Retinal pigment epithelial cell (primary cell): ENCODE measurements at places on chromosomes 5 and 9.

GRCh38 chr5:44665101-44665701 lies 143.5 kb upstream of the MRPS30 start:
- no peak for DNase-seq

DNA sequence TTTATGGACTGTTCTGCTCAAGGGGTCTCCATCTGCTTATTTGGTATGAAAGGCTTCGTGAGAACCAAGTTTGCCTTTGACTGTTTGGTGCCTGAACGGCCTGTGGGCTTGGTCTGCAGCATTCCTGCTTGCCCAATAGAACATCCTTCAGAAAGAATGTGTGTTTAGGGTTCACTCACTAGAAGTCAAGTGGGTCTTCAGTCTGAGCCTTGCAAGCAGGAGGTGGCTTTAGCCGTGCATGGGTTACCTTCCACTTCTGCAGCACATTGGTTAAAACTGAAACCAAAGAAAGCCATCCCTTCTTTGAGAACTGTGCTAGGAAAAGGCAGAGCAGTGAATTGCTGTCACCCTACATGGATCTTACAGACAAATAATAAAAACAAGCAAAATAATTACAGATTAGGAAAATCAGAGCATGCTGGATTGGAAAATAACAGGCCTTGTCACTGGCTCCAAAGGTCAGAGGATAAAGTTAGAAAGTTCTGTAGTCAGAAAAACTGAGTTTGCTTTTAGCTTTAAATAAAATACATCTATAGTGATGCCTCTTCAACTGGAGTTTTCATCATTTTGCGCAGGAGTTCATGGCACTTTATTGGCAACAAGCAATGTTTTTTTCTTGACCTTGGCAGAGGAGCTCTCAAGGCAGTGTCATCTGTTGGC lies 16.6 kb downstream of the WWC1 start:
- DNase-seq, result no peak

DNA sequence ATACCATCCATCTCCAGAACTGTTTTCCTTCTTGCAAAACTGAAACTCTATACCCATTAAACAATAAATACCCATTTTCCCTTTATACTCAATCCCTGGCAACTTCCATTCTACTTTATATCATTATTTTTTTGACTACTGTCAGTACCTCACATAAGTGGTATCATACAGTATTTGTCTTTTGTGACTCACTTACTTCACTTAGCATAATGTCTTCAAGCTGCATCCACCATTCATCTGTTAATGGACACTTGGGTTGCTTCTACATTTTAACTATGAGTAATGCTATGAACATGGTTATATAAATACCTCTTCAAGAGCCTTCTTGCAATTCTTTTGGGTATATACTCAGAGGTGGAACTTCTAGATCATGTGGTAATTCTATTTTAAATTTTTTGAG lies 11.6 kb upstream of the TYRP1 start:
- DNase-seq, result no peak

GRCh38 chr9:88041447-88041846 lies 67.1 kb upstream of the CDK20 start:
- DNase-seq, result no peak

DNA sequence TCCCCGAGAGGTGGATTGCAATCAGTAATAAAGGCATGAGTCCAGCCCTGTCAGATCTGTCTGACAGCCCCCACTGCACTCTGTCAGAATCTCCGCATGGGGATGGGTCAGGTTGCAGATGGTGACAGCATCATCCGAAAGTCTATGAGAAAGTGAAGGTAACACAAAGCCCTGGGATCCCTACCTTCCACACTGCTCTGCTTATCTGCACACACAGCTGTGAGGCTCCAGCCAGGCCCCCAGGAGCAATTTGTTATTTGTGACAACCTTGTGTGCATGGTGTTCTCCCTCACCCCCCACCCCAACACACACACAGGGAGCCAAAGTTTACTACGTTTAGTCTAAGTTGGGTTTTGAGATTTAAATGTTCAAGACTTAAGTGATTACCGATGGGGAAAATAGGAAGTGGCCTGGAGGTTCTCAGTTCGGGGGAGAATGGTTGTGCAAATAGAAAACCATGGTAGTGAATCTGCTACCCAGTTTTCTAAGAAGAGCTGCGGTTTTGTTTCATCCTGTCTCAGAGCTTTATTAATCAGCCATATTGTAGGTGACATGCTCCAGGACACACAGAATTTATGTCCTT lies 92.7 kb downstream of the SV2C start:
- no peak for DNase-seq

DNA sequence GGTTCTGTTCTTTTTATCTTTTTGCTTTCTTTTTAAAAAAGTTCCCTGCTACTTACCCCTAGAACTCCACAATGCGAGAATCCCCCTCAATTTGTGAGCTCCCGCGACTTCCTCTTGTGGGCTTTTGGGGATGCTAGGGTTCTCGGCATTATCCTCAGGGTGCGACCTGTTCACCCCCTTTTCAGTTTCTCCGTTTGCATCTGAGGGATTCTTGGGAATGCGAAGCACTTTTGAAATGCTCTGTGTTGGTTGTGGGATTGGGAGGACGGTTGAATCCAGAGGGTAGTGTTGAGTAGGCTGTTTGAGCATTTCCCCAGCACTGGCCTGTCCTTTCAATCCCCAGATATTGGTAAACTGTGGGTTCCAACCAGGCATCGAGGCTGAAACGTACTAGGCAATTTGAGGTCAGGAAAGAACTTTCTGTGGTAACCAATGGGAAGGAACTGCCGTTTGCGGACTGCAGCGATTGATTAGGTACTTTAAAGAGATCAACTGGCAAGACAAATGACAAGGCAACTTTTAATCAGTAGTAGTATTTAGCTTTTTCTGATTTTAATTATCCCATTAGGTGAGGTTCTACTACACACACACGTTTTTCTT lies 415 bp downstream of the XRCC4 start:
- no peak for DNase-seq

DNA sequence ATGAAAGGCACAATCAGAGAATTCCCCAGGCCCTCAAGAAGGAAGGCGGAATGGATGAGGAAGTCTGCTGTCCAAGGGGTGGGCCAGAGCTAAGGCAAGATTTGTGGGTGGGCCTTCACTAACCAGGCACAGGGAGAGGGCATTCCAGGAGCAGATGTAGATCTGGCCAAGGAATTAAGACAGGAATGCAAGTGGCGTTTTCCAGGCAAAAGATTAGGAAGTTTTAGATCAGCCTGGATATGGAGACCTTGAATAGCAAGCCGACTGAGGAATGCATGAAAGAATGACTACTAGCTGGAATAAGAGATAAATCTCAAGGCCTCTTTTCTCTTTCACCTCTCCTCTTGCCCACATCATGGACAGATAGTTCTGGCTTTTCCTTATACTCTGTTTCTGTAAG lies 68.5 kb downstream of the GHR start:
- peak; percentile 27 for DNase-seq

- DNase-seq, result peak; percentile 83
These were observed 143.0 kb downstream of the GPBP1 start for GRCh38 chr5:57316798-57317327.
